ENCODE measurements at places on chromosomes 4 and X.

DNA sequence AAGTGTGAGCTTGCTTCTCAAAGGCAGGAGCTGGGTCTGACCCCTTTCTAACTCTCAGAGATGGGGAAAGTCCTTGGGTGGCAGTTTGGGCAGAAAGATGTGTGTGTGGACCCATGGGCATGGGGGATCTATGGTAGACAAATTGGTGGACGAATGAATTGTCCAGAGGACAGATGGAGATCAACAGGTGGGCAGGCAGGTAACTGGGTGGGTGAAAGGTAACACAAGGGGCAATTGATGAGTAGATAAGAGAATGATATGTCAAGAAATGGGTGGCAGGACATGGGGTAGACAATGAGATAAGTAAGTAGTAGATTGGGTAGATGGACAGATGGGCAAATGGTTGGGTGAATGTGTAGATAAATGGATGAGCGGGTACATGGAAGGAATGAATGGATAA, 2.9 kb upstream of the KCND1 start:
- DNase-seq, result no peak

DNA sequence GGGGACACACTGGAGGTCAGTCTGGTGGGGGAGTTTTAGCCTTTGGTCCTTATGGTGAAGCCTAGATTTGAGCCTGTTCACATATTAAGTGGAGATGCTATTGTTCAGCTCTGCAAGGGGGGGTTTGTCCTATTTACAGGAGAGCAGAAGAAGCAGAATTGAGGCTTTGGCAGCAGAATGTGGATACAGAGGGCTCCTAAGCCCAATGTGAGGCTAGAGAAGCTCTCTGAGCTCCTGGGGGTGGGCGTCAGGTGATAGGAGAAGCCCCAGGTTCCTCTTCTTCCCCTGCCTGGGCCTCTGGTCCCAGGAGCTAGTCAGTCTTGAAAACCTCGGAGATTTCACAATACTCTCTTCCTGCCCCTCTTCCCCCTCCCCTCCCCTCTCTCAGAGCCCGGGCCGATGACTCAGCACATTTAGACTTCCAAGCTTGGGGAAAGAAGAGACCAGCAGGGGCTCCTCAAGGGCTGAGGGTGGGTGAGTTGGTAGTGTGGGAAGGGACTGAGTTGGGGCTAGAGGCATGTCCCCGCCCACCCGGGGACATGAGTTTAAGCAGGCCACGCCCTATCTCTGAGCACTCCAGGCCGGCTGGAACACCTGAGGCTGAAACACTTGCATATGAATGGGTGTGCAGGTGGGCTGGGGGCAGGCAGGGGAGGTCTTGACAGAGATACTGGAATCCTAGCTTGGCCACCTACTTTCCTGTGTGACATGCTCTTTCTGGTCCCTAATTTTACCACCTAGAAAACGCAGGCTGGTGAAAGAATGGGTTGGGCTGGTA, 3.4 kb downstream of the TFE3 start:
- DNase-seq, result peak; percentile 85

DNA sequence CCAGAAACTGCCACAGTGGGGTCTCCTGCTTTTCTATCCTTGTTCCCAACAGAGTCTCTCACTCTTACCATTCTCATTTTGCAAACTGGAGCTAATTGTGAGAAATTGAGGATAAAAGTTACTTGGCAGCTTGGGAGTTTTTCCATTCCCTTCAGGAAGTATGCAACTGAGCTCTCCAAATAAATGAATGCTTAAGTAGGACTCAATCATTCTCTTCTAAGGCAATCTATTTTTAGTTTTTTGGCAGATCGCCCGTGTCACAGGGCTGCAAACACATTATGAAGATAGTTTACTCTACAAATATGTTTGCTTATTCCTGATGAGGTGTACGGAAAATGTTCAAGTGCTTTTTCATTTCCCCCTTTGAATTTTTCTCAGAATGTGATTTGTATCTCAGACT, 5.3 kb downstream of the ASB11 start:
- peak; percentile 59 for DNase-seq

- DNase-seq, result peak; percentile 30
Measured at GRCh38 chrX:136386173-136386572, 85.4 kb downstream of the ADGRG4 start.

DNA sequence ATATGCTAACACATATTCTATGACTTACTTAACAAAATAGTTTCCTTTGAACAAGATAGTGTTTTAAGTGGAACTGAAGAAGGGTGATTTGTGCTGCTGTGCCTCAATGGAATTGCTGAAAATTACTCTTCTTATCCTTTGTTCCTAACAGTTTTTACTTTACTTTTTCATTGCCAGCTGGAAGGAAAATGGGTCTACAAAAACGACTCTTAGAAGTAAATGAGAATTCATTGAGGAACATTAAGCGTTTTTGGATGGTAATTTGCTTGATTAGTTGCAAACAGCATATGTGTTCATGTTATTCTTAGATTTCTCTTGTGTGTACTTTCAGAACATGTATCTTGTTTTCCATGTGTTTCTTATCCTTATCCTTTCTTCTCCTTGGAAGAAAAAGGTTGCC, 170.4 kb upstream of the VEGFC start:
- no peak for DNase-seq

DNA sequence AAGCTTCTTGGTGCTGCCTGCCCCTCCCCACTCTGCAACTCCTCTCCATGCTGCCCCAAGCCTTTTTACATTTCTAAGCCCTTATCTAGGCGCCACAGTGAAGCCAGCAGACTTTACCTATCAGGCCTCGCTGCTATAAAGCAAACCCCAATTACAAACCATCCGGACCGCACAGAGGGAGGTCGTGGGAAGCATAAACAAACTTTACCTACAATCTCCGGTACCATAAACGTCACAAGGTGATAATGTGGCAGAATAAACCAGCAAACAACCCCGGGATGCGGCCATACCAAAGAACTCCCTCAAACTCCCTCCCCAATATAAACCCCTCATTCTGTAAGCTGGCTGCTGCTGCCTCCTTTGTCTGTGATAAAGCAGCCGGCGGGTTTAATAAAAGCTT, 54.0 kb upstream of the ZCCHC13 start:
- DNase-seq, result no peak

GRCh38 chr4:15144249-15144966, 142.1 kb downstream of the CPEB2 start:
- no peak for DNase-seq

DNA sequence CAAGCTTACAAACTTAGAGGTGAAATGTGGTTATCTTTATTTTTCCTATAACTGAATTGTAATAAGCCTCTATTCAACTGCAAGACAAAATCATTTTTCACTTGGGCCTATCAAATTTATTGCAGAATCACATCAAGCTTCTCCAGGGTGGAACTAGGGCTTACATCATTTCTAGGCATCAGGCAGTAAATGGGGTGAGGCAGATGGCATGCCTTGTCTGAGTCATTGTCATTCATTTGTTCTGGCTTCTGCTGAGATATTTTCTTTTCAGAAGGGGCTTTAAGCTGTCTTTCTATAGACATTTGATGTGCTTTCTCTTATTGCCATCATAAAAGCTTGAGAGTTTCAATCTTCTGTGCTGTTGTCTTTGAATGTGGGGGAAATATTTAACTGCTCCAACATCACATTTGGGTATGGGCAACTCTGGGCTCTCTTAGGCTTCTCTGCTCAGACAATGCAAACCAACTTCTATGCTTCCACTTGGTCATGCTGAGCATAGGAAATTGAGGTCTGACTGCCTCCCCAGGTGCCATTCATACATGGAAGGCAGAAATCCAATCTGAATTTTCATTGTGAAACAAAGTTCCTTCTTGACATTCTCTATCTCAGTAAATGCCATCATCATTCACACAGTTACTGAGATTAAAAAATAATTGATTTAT, 225.8 kb upstream of the GIMD1 start:
- peak; percentile 12 for DNase-seq

GRCh38 chr4:5459236-5459635, 249.1 kb downstream of the EVC2 start:
- no peak for DNase-seq

GRCh38 chr4:2036866-2037265, 22.3 kb upstream of the NAT8L start:
- DNase-seq, result no peak

DNA sequence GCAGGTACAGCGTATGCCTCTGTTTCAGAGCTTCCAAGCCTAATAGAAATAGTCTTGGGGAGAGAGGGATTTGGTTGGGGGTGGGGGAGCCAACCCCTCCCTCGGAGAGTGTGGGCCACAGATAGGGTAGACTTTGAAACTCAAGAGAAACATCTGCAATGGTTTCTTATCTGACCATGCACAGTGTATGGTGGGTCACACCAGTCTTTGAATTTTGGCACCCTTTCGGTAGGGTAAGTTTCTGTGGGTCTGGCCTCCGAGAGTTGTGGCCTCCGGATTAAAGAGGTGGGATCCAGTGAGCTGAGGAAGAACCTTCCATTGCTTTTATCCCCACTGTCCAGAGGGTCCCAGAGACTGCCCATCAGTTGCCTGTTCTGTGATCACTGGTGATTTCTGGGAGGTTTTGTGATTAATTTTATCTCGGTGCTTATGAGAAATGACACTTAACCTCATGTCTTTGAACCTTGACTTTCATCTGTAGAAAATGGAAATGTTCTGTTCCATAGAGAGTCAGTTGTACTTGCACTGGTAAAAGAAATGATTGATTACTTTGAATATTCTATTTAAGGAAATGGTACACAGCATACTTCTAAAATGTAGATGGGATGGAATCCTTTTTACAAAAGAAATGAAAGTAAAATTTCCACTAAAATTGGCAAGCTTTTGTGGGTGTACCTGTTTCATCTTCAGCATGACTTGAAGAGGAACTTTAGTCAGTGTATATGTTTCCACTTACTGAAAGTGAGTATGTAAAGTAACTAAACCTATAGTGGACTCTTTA, 62.7 kb downstream of the TMEM131L start:
- no peak for DNase-seq

DNA sequence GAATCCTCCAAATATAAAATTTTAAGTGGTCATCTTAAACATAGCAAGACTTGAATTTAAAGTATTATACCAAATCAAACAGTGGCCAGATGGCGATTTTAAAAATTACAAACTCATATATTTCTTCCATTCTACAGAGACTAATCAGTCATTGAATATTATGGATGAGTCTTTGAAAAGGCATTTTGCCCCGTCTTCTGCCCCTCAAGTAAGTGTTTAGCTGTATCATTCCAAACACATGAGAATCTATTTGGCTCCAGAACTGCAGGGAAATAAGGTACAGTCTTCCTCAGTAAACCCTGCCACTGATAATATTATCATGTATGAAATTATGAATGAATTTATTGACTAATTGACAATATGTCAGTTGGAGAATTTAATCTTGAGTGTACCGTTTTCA, 191.0 kb downstream of the SLC7A11 start:
- DNase-seq, result no peak
